KBM-7 (cell line): ENCODE measurements at places on chromosomes 11 and 22.

- no peak for DNase-seq
Measured at GRCh38 chr22:23104187-23104971, 34.1 kb downstream of the GNAZ start.

- DNase-seq, result no peak
Measured at GRCh38 chr22:36395055-36395849, 7.5 kb upstream of the MYH9 start.

GRCh38 chr11:65855927-65856363 lies 2.0 kb downstream of the CFL1 start:
- DNase-seq, result no peak

- no peak for DNase-seq
Measured at GRCh38 chr11:14081581-14082231, 119.2 kb downstream of the SPON1 start.

GRCh38 chr11:22192289-22192641 lies 620 bp upstream of the ANO5 start:
- peak; percentile 43 for DNase-seq

GRCh38 chr11:31259797-31260196 lies 109.7 kb downstream of the DCDC1 start:
- no peak for DNase-seq

GRCh38 chr22:26364066-26365015 lies 64.7 kb upstream of the ASPHD2 start:
- peak; percentile 81 for DNase-seq

DNA sequence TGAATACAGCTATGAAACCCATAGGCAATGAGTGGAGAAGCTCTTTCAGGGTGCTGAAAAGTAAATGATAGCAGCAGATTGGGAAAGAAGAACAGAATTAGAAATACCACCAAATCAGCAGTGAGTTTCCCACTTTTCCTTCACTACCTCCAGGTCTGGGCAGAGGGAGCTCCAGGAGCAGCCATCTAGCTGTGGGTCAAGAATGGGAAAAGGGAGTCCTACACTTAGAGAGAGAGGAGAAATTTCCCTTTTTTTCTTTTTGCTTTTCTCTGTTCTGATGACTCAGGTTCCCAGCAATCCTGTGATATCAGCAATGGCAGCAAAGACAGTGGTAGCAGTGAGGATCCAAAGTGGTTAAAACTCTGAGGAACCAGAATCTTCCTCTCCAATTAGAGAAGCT lies 263.9 kb downstream of the NXPE2 start:
- DNase-seq, result no peak

GRCh38 chr22:29308791-29309262 lies 2.4 kb downstream of the GAS2L1 start:
- DNase-seq, result peak; percentile 48

- peak; percentile 76 for DNase-seq
Measured at GRCh38 chr11:6531267-6531752, 34.2 kb downstream of the DNHD1 start.

DNA sequence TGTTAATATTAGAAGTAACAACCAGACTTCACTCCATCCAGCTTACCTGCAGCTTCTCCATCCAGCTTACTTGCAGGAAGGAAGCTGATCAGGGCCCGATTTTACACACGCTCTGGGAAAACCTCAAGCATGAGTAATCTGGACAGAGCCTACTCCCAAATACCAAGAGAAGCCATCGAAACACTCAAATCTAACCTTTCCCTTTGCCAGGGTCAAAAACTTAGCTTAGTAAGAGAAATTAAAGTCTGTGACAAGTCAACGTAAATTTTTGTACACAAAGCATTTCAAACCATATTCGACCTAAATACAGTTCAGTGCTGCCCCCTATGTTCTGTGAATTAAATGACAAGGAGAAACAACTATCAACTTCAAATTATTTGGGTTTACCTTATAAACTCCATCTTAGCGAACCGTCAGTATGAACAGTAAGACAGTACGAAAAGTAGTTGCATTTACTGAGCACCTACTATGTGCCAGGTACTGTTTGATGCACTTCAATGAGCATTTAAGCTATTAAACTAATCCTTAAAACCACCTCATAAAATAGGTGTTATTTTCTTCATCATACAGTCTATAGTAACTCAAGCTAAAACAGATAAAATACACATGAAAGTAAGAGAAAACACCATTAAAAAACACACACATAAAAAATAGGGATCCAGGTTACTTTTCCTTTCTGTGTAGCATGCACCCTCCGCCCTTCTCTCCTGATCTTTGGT lies 36.9 kb downstream of the ARFGAP3 start:
- DNase-seq, result peak; percentile 65

GRCh38 chr11:119589001-119589400 lies 140.0 kb downstream of the NECTIN1 start:
- no peak for DNase-seq

DNA sequence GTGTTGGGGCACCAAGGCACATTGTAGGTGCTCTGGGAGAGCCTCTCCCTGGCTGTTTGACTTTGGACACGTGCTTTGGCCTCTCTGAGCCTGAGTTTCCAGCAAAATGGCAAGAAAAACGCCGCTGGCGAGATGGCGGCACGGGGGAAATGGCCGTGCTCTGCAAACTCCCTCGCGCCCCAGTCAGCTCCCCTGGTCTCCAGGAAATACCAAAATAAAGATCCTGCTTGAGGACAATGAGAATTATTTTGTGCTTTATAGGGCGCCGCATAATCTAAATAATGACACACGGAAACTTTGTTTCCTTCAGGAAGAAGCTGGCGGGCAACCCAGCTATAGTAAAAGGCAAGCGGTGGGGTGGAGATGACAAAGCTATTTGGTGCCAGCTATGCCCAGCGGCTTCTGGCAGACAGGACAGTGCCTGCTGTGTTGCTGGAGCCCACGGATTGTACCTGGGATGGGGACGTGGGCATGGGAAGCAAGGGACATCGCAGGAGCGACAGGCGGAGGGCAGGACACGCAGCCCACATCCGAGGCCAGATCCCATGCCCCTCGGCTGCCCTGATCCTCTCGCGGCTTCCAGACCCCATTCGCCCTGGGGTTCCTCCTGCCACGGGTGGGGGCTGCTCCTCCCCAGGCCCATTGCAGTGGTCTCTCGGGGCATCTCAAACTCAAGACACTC lies 26.3 kb upstream of the RFPL3 start:
- no peak for DNase-seq

DNA sequence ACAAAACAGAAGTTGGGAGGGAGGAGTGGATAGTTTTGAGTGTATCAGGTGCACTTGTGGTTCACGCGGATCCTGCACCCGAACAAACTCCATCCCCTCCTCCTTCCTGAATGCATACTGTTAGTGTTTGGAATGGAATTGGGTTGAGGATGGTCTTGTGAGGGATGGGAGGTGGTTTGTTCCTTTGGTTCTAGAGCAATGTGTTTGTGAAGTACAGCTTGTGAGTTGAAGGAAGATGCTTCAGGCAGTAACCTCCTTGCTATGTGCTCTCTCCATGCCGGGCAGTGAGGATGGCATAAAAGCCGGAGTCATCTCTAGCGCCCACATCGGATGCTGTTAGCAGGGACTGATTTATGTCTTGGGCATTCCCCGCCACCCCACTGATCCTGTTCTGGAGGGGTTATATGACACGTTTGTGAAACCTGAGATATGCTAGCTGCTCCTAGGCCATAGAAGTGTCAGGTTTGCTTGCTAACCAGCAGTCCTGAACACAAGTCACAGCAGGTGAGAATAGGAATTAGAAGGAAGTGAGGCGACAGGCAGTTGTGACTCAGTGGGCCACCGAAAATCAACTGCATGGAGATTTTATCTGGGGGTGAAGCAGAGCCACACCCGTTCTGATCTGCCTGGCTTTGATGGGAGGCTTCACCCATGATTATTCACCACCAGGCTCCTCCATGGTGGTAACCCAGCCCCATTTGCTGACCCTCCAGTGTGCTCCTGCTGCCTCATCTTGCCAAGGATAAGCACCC lies 2.2 kb downstream of the BCR start:
- peak; percentile 43 for DNase-seq

DNA sequence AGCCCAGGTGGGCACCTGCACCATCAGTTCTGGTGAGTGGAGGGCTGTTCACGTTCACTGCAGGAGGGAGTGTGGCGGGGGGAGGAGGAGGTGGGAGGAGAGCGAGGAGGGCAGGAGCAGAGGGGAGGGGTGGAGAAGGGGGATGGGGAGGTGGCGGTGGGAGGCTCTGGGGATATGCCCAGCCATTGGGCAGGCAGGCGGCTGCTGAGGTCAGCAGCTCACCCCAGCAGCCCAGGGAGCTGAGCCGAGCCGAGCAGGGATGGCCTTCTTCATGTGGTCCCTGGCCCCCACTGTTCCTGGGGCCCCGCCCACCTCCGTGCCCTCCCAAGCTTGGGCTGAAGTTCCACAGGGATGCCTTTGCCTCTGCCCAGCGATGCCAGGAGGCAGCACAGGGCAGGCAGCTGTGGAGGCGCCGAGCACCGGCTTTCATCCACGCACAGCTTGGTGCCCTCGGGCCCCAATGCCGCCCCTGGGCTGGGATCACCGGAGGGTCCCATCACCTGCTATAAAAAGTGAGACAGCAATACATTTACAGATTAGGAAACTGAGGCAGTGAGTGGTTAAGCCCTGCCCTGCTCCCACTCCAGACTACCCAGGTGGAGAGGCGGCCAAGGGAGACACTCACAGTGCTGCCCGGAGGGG lies 21.6 kb downstream of the RTN4R start:
- DNase-seq, result no peak

DNA sequence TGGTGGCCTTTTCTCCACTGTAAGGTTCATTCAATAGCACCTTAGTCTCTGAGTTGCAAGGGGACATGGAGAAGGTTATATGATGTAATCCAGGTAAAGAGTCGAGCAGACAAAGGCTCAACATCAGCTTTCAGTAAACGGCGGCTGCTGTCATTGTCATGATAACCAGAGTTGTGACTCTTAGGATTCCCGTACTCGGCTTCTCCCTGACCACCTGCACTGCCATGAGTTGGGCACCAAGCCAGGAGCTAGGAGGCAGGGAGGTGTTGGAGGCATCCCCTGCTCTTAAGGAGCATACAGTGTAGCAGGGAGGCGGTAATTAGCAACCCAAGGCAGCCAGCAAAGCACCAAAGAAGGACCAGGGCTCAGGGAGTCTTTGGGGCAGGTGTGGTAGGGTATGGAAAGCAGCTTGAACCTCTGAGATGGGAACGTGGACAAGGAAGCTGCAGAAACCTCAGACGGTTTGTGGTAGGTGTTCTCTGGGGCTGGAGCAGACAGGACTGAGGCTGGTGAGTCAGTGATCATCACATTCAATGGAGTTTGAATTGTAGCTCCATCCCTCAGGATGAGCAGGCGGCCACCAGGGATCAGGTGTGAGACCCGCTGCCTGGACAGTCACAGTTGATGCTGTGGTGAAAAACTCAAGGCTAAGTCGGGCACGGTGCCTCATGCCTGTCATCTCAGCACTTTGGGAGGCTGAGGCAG lies 31.7 kb downstream of the LIF start:
- DNase-seq, result no peak

- DNase-seq, result peak; percentile 71
Measured at GRCh38 chr22:33209930-33210784, 152.0 kb upstream of the SYN3 start.

GRCh38 chr11:1640076-1640946 lies 10.7 kb downstream of the KRTAP5-5 start:
- peak; percentile 24 for DNase-seq

GRCh38 chr22:22123960-22124278 lies 120.7 kb upstream of the VPREB1 start:
- no peak for DNase-seq

- no peak for DNase-seq
Measured at GRCh38 chr22:20279662-20280134, 11.6 kb upstream of the RTN4R start.

DNA sequence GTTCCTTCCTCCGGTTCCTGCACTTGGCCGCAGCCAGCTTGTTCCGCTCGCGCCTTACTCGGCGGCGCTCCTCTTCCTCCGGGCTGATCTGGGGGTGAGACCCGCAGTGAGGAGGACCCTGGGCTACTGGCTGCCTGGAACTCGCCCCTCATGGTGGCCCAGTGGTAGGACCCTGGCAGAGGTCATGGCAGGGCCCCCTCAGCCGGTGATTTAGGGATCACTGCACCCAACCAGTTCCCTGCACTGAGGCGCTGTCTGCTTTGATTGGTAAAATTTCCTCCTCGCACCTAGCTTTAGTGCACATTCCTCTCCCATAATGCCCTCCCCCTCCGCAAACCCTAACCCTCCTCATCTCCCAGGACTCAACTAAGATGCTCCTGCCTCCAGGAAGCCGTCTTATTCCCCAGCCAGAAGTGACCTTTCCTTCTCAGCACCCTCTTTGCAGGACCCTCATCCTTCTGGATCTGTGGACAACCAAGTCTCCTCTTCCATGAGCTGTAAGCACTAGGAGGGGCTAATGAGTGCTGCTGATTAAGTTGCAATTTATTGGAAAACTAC lies 3.6 kb downstream of the CCDC85B start:
- DNase-seq, result peak; percentile 56

GRCh38 chr11:61173456-61173855 lies 12.2 kb upstream of the VPS37C start:
- peak; percentile 41 for DNase-seq

DNA sequence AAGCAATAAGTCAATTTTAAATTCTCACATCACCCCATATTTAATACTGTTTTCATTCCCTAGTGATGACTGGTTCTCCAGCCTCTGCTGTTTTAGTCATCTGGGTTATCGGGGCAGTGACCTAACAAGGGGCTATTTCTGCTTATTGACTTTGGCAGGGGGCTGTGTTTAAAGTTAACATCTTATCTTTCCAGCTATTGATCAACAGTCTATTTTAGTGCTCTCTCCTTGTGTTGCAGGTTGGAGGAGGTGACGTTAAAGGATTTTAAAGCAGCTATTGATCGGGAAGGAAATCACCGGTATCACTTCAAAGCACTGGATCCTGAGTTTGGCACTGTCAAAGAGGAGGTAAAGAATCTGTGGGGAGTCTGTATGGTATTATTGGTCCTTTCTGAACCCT lies 7.7 kb upstream of the DLAT start:
- no peak for DNase-seq

DNA sequence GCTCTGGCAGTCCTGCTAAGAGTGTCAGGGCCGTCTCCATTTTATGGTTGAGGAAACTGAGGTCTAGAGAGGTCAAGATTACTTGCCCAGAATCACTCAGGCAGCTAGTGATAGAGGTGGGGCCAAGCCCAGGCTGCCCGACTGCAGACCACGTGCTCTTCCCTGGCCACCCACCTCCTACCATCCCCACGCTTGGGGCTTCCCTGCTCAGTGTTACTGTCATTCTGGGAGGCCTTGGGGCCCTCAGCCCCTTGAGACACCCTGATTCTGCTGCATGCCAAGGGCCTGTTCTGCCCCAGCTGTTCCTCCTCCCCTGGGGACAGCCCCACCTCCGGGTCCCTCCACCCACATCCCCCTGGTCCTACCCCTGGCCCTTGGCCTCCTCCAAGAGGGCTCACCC lies 17.2 kb upstream of the TAB1 start:
- no peak for DNase-seq
